ENCODE measurements at places on chromosomes 1 and 21.

- DNase-seq, result no peak
Measured at GRCh38 chr1:183251101-183251958, 65.3 kb downstream of the LAMC2 start.

DNA sequence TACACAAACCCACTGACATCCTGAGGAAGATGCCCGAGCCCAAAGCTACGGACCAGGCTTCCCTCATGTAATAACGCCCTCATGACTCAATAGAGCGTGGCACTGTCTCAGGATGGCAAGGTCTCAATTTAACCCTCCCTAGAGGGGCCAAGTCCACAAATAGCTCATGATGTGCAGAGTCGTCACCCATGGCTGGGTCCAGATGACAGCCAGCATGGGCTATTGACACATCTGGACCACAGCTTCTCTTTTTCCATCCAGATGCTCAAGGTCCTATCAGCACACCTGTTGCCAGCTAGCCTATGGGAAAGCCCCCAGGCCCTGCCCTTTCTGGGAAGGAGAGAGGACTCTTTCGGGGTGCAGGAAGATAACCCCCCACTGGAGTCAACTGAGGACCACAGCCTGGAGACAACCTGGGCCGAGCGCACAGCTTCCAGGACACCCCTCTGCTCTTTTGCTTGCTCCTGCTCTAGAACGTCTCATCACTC lies 2.8 kb downstream of the LAPTM5 start:
- DNase-seq, result no peak

DNA sequence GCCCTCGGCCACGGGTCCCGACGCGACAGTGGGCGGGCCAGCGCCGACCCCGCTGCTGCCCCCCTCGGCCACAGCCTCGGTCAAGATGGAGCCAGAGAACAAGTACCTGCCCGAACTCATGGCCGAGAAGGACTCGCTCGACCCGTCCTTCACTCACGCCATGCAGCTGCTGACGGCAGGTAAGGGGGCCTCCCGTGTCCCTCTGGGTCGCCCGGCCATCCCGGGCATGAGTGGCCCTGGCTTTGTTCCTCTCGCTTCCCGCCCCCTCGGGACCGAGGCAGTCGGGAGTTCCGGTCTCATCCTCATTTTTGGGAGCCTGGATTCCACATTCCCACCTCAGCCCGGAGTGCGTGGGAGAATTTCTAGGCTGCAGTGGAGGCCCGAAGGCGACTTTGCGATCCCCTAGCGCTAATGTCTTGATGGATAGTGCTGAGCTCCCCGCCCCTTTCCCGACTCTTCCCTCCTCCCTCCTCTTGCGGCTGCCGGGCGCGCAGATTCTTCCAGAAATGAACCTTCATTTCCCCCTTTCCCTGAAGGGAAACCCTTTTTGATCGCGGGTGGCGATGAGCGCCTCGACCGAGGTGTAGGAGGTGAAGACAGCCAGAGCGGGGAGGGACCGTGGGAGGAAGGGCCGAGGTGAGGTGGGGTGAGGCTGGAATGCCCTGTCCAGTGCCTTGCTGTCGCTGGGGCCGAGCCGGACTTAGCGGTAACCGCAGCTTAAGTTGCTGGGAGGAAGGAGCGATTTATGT lies 705 bp downstream of the KHDRBS1 start:
- no peak for DNase-seq

DNA sequence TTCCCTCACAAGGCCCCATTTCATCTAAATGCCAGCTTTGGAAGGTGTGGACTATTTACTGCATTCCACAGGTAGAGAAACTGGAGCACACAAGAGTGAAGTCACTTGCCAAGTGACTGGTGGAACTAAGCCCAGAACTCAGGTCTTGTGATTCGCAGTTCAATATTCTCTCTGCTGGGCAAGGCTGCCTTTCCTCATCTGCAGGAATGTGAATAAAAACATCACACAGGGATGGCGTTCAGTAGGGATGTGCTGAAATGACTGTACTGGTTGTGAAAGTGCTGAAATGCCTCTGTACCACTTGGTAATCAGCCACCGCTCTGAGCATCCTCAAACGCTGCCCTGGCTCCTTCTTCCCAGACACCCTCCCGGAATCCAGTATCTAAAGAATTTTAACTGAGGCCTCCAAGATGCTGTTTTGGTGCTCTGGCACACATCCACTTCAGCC lies 145.6 kb downstream of the HIVEP3 start:
- no peak for DNase-seq
